ENCODE measurements at places on chromosomes 1 and 21.

DNA sequence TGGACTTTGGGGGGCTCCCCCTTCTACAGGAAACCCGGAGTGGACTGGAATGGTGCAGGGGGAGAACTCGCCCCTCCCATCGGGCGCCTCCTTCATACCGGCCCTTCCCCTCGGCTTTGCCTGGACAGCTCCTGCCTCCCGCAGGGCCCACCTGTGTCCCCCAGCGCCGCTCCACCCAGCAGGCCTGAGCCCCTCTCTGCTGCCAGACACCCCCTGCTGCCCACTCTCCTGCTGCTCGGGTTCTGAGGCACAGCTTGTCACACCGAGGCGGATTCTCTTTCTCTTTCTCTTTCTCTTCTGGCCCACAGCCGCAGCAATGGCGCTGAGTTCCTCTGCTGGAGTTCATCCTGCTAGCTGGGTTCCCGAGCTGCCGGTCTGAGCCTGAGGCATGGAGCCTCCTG, at the start of gene TNFRSF14:
Gene TNFRSF14, plus strand, starts transcription at position 95 of the 401 bp plus-strand sequence. Its CDS starts 294 bp downstream, at position 389.
- peak; percentile 72 for DNase-seq

GRCh38 chr1:37846647-37847339, 12.6 kb downstream of the MTF1 start:
- no peak for DNase-seq

- no peak for DNase-seq
These were observed 103.3 kb downstream of the DUSP10 start for GRCh38 chr1:221638595-221638994.

- DNase-seq = no peak
These were observed 77.8 kb upstream of the SPAG17 start for GRCh38 chr1:118262865-118263264.

DNA sequence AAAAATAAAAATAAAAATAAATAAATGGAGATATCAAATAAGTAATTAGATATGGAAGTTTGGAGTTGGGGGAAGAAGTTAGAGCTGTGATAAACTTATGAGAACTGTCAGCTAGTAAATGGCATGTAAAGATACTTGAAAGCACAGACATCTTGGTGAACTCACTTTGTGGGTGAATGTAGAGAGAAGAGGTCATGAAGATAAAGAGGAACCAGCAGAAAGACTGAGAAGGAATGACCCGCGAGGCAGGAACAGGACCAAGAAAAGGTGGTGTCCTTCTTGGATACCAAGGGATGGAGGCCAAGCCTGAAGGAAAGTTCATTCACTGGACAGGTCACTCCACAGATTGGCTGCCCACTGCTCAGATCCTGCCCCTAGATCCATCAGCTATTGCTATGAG, 4.7 kb upstream of the CAPZB start:
- no peak for DNase-seq
